ENCODE measurements at places on chromosomes 12 and 14.

GRCh38 chr12:49665384-49665783 lies 41.8 kb downstream of the FMNL3 start:
- DNase-seq = no peak

GRCh38 chr12:2681450-2682205 lies 113.1 kb upstream of the FKBP4 start:
- DNase-seq = no peak

- no peak for DNase-seq
Observed at GRCh38 chr14:26528415-26529182, 69.2 kb downstream of the NOVA1 start.

DNA sequence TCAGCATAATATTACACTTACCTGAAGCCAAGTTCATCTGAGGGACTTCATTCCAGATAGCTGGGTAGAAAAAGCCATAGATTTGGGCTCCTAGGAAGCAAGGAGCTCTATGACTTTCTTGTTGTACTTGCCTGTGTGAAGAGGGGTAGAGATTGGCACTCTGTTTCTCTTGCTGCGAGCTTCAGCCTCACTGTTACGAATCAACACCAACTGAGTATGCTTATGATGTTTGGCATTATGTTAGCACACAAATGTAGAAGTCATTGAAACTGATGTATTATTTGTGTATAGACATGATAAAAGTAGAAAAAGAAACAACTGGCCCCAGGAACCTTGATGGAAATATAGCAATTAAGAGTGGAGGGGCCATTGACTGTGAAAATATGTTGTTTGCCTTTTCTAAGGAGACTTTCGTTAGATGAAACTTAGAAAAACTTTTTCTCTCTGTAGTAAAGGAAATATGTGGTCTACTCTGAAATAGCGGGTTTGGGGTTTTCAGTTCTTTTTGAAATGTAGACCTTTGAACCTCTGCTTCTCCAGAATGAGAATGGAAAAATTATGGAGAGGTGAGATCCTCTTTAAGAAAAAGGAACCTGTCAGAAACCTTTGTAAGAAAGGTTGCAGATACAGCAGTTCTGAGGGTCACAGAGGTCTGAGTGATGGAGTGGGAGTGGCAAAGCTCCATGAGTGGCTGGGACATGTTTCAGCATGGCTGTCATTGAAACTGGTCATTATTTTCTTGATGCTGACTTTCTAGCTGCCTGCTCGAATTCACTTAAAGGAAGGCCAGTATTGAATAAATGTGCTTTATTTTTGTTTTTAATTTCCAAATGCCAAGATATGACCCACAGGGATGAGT lies 159.9 kb downstream of the GCH1 start:
- no peak for DNase-seq

DNA sequence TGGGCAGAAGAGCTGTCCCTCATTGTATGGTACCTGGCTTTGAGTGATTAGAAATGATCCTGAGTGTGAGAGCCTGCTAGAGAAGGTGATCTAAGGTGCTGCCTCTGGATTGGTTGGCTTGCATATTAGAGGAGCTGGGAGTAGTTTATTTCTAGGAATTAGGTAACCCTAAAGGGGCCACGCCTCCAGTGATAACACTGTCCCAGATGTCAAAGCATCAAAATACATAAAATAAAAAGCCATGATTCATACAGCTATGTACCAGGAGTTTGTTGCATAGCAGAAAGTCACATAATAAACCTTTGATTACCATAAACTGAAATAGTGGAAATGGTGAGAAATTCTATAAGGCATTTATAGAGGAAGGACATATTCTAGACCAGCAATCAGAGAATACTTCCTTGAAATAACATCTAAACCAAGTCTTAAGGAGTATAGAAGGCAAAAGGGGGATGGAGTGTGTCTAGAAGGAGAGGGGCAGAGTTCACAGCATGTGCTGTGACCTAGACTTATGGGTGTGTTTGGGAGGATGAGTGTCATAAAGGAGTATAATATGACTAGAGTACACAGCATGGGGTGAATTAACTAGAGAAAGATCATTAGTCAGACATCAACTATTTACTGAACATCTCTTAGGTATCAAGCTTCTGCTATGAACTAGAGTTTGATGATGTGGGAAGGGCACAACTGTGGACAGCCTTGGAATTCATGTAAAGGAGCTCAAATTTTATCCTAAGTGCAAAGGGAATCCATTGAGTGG lies 686.4 kb downstream of the GALC start:
- no peak for DNase-seq

- no peak for DNase-seq
Observed at GRCh38 chr12:23361971-23362370, 587.5 kb downstream of the SOX5 start.

DNA sequence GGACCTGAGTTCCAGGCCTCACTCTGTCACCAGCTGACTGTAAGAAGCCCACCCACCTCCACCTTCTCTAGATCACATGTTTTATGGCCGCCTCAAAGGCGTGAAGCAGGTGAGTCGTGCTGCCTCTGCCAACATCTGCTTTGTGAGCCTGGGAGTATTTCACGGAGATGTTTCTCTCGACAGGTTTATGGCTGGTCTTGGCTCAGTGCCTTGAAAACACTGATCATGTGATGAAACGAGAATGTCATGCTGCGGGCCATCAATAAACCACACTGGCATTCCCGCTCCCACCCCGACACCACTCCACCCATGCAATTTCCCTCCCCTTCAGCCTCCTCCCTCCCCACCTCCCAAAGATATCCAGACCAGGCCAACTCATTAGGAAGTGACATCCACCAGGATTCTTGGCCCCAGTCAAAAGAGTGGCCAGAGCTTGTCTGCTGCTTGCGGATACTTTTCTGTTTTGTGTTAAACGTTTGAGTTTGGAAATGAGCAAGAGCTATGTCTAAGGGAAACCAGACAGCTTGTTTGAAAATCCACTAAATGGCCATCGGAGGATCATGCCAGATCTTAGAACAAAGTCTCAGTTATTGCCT lies 53.8 kb upstream of the NTF3 start:
- no peak for DNase-seq

- no peak for DNase-seq
Observed at GRCh38 chr14:82879949-82880535, 1346.4 kb upstream of the SEL1L start.

DNA sequence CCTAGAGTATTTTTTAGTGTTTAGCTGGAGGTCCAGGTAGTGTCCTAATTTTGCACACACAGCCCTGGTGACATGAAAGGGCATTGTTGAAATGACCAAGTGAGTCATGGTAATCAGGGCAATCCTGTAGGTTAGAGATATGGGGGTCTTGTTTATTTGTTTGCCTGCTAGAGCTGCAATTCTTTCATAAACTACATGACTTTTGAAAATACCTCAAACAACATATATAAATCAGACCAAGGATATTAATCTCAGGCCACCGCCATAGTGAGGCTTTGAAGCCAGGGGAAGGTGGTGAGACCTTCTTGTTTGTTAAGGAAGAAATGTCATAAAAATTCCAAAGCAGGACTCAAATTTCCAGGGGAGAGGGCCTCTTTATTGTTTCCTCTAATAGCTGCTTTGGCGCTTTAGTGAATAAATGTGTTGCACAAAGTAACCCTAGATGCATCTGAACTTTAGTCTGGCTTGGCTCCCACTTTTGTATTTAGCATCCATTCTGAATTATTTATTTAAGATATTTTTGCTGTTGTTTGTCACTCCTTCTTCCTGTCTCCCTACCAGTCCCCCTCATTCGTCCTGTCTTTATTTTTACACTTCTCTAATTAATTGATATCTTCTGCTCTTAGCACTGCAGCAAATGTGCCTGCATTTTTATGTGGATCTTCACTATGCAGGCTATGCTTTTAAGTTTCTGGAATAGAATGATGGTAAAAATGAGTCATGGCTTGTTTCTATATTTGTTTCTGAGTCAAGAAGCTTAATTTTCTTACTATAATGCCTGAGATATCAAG lies 430.3 kb downstream of the RAD51B start:
- DNase-seq = no peak

GRCh38 chr12:80498059-80498728 lies 54.2 kb downstream of the PTPRQ start:
- DNase-seq = no peak

GRCh38 chr14:96176811-96177211 lies 27.8 kb upstream of the BDKRB2 start:
- DNase-seq = no peak

GRCh38 chr12:26345471-26346003 lies 150.2 kb downstream of the SSPN start:
- DNase-seq = no peak

DNA sequence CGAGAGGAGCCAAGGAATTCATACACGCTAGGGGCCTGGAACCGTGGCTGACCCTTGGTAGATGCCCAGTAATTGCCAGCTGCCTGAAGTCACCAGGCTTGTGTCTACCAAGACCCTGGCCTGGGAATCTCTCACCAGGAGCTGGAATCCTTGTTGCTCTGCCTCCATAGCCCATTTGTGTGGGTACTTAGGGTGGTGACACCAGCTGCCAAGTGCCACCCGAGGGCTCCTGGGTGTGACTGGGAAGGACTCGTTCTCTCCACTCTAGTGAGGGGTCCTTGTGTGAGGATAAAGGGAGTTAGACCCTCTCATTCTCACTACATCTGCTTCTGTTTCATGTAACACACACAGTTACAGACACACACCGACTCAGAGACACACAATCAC lies 17.9 kb downstream of the SERPINA1 start:
- no peak for DNase-seq
